ENCODE measurements at places on chromosomes 7 and 10.

- DNase-seq = no peak
Measured at GRCh38 chr7:157801971-157802675, 465.3 kb downstream of the DNAJB6 start.

DNA sequence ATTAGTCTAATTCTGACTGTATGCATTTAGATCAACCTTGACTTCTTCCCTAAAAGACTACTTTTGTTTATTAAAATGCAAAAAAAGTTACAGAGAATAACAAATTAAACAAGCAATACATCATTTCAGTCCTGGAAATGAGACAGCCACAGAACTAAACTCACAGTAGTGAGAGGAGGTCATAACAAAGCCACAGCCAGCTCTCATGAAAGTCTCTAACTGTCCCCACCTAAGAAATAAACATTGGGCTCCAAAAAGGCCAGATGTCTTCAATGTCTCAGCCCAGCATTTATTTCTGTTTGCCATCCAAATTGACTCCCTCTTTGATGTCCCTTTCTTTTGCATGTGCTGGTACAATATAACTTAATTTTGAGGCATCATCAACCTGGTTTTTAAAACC lies 74.4 kb downstream of the NHLRC2 start:
- DNase-seq = no peak

GRCh38 chr10:116990276-116990800 lies 14.6 kb downstream of the SHTN1 start:
- no peak for DNase-seq

GRCh38 chr7:159024280-159024951 lies 120.3 kb downstream of the VIPR2 start:
- no peak for DNase-seq

- DNase-seq = no peak
Measured at GRCh38 chr10:16227674-16228073, 209.1 kb upstream of the PTER start.

DNA sequence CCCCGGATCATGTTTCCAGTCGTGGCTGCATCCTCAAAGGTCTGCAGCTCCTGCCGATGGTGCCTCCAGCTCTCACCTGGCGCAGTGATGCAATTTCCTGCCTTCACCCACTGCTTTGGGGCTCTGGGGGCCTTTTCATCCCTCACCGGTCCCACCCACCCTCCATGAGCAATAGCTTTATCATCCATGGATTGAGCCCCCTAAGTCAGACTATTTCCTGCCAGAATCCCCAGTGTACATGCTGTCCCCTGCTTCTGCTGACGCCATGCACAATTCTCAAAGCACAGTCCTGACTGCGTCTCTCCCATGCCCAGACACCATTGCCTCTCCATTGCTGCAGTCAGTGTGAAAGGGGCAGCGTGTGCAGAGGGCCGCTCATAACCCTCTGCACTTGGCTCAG lies 49.7 kb downstream of the FAM241B start:
- DNase-seq = no peak

DNA sequence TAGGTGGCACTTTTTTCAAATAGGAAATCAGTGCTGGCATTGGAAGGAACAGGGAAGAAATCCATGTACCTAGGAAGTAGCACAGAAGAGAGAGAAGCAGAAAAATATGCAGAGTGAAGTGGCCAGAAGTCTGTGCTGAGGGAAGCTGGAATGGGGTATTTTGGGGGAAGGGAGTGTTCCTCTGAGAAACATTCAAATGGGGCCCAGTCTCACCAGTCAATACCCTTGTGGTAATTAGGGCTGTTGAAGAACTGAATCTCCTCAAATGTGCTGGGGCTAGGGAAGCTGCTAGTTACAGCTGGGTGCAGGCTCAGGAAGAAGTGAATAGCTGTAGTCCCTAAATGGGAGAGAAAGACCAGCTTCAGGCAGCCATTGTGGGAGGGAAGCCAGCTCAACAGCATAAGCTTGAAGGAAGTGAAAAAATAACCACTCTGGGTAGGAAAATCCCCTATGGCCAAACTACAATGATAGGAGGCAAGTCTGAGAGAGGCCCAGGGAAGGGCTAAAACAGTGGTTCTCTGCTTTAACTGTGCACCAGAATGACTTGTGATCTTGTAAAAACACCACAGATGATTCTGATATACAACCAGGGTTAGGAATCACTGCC lies 7.6 kb downstream of the NDST2 start:
- no peak for DNase-seq

GRCh38 chr10:61845950-61846268 lies 55.6 kb upstream of the ARID5B start:
- no peak for DNase-seq

DNA sequence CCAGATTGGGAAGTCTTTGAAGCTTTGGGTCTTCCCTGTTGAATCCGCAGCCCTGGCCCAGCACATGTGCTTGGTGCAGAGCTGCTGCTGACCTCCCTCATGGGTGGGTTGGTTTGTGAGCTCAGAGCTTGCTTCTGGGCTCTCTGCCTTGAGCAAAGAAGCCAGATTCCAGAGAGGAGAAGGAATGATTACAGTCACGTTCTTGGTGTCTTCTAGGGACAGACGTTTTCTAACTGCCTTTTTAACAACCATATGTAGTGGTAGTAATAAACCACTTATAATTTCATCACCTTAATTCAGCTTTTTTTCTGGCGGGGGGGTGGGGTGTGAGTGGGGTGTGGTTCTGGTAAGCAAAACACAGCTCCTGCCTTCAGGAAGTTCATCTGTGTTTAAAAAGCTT lies 39.5 kb downstream of the LRMDA start:
- no peak for DNase-seq

GRCh38 chr10:72263613-72264241 lies 10.0 kb upstream of the DDIT4 start:
- DNase-seq = no peak

DNA sequence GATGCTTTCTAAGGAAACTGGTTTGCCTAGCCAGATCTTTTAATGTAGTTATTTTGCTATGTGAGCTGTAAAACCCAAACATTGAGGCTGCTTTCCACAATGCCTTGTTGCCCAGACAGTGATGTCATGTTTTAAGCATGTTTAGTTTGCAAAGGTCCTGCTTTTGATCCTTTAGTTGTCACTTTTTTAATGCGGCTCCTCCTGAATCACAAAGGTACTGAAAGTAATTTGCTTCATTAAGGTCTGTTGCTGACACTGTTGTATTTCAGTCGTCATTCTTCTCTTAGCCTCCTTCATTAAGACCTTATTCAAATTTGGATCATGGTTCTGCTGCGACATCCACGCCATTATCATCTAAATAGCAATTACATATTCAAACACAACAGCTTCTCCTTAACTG lies 10.6 kb downstream of the RPA3 start:
- no peak for DNase-seq

DNA sequence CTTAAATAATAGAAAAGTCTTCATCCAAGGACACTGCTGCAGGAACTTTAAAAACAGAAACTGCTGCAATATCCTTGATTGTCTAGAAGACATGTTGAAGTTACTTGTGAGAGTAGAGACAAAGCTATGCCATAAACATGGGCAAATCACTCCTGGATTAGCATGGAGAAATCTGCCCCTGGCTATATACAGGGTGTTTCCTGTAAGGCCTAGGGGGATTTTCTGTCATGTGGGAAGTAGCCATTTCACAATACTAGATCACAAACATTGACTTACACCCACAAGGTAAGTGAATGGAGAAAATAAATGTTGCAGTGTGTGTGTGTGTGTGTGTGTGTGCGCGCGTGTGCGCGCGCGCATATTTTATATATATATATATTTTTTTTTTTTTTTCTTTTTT lies 35.2 kb upstream of the PDK4 start:
- DNase-seq = no peak

GRCh38 chr7:23098460-23098859 lies 7.1 kb upstream of the KLHL7 start:
- no peak for DNase-seq

GRCh38 chr10:31698181-31698830 lies 230.3 kb downstream of the ARHGAP12 start:
- DNase-seq = no peak

DNA sequence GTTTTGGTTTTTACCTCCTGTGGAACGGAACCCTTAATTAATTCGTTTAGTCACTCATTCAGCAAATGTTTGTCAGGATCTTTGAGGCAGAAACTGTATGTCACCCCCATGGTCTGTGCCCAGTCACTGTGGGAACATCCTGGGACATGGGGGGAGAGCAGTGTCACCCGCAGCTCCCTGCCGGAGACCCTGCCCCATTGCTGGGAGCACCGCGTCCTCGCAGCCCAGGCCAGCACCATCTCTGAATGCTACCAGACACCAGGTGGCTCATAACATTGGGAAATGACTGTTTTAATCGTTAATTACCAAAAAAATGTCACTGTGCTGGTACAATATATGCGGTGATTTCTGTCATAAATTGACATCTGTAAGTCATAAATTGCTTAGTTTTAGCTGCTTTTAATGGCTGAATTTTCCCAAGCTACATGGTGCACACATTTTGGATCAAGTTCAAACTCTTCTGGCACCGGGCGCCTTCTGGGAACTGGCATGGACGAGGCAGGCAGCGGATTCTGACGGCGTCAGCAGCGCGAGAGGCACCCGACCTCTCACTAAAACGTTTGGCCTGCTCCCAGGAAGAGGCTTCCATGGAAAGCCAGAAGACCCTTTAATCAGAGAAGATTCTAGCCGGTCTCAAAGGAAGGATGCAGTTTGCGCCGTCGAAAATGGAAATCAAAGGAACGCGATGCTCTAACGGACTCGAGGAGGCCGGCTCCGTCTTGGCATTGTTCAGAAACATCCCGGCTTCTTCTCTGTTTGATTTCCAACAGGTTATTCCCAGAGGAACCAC lies 184.2 kb downstream of the ADARB2 start:
- no peak for DNase-seq

- DNase-seq = no peak
Measured at GRCh38 chr10:29714096-29714874, 79.5 kb upstream of the SVIL start.

DNA sequence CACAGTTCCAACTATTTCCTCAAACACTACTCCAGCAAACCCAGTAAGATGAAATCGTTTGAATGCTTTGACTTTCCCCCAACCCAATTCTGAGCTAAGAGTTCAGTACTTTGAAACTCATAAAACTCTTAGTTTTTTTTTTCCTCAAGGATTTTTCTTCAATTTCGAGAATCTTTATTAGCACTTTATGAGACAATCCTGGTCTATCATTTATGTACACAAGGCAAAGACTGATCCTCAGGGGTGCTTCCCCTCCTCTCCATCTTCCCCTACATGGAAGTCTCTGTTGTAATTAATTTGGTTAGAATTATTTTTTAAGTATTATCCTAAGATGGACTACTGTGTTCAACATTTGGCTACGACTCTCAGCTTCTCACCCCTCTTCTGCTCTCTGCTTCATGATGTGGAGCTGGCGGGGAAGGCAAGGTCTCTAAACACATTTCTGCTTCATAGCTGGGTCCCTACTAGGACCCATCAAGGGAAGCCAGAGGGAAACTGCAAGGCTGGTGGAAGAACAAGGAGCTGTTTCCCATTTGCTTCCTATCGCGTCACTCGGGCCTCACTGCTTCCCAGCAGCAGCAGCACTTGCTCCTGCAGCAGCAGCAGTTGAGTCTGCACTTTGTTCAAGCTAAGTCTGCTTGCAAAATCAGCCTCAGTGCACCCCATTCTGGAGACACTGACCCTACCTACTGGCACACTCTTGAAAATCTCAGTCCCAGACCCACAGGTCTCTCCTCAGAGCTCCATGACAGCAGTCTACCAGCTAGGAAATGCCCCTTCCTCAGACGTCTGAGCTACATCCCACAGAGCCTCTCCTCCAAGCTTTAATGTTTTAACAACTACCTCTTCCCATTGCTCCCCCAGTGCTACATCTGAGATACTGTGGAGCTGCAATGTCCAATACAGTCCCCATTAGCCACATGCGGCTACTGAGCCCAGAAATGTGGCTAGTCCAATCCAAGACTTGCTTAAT lies 90.0 kb downstream of the CHCHD3 start:
- DNase-seq = no peak

- no peak for DNase-seq
Measured at GRCh38 chr7:148264933-148265557, 325.5 kb upstream of the C7orf33 start.

GRCh38 chr10:129951970-129952265 lies 12.2 kb downstream of the EBF3 start:
- no peak for DNase-seq

DNA sequence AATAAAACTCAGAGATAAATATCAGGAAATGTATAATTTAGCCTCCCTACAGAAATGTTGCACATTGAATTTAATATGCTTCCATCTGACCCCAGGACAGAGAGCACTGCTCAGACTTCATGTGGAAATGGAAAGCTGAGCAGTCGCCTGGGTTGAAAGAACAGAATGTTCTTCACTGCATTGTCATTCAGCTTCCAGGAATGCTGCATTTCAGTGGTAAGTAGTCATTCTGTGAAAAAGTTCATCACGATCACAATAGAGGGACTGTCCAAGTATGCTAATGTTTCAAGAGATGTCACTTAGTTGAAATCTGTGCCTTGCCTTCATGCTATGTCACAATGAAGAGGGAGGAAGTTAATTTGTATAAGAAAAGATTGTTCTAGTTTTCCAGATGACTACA lies 147.3 kb downstream of the NRCAM start:
- no peak for DNase-seq

GRCh38 chr10:79084012-79084971 lies 15.5 kb downstream of the ZMIZ1 start:
- no peak for DNase-seq

DNA sequence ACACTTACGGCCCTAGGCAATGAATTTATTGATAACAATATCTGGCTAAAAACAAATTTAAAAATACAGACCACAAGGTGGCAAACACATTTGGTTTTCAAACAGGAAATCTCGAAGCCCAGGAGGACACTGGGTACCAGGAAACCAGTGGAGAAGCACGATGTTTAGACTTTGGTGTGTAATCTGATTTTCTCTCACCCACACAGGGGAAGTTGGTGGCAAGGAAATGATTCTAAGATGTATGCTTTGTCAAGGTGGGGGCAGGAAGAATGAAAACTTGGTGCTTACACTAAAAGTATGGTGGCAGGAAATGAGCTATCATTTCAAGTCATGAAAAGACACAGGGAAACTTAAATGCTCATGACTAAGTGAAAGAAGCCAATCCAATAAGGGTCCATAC lies 113.2 kb upstream of the ANKRD1 start:
- no peak for DNase-seq

All from stimulated activated CD4-positive, alpha-beta T cell treated with anti-CD3 and anti-CD28 coated beads, Interleukin-1b, Interleukin-23, amount 100 ng/mL, for 1 hour (primary cell).